ENCODE measurements at places on chromosomes 1 and 21.

GRCh38 chr21:16538936-16539440, 809.2 kb downstream of the USP25 start:
- no peak for DNase-seq

GRCh38 chr1:32983020-32983419, 18.4 kb upstream of the RNF19B start:
- DNase-seq = no peak

- no peak for DNase-seq
Measured at GRCh38 chr1:14757286-14757625, 158.8 kb downstream of the KAZN start.

- DNase-seq = no peak
Measured at GRCh38 chr1:67960766-67961165, 89.7 kb downstream of the DIRAS3 start.

DNA sequence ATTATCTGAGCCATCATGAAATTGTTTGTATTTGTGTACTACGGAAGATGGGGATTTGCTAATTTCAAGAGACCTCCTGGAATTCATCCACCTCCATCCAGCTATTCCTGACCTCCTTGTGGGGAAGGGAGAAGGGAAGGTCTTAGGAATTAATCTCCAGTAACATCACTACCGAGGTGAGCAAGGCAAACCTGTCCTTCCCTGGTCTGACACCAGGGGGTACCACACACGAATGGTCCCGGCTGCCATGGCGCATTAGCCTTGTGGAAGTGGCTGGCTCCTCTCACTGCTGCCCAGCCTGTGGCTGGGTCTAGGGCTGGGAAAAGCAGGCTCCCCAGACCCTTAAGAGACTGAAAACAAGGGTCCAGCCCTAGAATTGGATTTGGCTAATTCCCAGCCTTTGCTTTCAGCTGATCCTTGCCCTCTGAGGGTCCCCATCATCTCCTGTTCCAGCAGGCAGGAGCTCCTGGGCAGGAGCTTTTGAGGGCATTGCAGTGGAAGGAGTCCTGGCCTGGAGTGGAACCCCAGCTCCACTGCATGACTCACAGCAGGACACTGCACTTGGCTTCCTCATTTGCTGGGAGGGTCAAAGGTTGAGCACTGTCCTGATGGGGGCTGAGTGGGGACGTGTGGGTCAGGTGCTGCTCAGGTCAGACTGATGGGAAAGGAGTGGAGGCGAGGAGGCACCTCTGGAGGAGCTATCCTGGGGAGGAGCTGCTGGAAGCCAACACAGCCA, 34.8 kb downstream of the RIMS3 start:
- DNase-seq = no peak

GRCh38 chr1:243924588-243925349, 74.7 kb upstream of the AKT3 start:
- no peak for DNase-seq

- DNase-seq = no peak
Measured at GRCh38 chr1:112788561-112788960, 73.4 kb upstream of the PPM1J start.

GRCh38 chr1:52659851-52660596, 27.1 kb downstream of the SHISAL2A start:
- DNase-seq = no peak

DNA sequence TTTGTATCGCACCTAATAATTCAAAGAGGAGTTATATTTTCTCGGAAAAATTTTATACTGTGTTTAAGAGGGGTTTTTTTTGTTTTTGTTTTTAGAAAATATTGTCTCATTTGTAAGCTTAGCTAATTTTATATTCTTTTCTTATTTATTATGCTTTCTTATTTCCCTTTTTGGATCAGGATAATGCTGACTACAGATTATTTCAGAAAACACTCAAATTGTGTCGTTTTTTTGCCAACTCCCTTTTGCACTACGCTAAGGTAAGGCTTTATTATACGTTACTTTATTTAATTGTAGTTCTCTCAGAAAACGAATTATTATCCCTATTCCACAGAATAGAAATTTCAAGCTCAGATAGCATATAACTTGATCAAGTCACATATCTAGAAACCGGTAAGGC, 26.8 kb upstream of the METTL18 start:
- no peak for DNase-seq

- DNase-seq = no peak
Measured at GRCh38 chr1:56719171-56719570, 74.1 kb downstream of the PRKAA2 start.

DNA sequence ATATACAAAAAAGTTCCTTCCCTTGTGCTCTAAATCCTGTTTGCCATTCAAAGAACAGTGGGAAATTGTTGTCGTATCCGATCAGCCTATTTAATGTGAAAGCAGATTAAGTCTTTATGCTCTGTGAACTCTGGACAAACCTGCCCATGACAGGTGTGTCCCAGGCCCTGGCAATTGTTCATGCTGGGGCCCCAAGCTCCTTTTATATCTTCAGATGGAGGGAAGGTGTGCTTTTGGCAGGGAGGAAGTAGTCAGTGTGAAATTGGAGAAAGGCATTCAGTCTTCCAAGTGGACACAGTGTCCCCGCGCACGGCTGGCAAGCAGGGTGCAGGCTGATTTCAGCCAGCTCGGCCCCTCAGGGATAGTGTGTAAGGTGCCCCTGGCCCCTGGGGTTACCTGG, 135.1 kb upstream of the F3 start:
- no peak for DNase-seq

DNA sequence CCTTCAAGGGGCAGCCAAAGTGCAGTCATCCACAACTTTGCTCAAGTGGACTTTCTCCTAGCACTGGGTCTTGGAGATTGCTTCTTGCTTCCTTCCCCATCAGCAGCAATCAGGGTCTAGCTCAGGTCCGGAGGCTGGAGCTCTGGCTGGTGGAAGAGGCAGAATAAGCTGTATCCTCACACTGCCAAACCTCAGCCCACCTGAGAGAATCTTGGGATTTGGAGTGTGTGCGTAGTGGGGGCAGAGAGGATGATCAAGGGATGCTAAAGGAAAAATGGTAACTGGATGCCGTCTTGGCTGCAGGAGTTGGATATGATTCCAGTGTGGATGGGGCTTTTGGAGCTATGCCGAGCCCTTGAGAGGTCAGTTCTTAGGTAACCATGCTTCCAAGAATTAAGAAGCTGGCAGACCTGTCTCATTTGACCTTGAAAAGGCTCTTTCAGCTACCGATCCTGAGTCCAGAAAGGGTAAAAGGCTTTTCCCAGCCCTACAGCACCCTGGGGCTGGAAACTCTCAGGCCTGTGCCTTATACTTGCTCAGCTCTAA, 4.5 kb upstream of the NFASC start:
- DNase-seq = no peak
